ENCODE measurements at places on chromosomes 1 and 21.
A peak's percentile ranks its signal among the peaks of the same experiment; 100 is the strongest.

DNA sequence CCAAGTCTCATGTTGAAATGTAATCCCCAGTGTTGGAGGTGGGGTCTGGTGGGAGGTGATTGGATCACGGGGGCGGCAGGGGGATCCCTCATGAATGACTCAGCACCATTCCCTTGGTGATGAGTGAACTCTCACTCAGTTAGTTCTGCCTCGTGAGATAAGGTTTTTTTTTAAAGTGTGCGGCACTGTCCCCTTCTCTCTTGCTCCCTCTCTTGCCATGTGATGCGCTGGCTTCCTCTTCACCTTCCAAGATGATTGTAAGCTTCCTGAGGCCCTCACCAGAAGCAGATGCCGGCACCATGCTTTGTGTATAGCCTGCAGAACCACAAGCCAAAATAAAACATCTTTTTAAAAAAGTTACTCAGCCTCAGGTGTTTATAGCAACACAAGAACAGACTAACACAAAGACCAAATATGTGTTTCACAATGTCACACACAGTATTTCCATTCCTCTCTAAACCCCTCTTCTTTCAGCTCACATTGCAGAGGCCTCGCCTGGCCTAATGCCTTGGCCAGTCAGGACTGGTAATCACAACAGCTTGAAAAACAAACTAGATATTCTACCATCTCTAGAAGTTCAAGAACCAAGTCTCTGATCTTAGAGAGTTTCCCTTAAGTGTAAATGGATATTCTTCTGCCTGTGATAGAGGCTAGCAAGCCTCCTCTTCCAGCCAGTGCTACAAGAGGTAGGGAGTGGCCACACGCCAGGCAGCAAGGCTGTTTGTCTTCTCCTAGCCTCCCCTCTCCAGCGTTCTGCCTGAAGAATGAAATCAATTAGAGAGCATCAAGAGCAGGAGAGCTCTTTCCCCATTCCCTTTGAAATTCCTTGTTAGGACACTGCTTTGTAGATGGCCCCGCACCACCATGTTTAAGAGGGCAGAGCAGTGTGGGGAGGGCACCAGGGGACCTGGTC, 19.6 kb upstream of the RAP1A start:
- DNase-seq: no peak

- DNase-seq: peak; percentile 72
Measured at GRCh38 chr21:45478115-45478801, 64.0 kb downstream of the SLC19A1 start.

GRCh38 chr1:240808381-240808780, 196.4 kb upstream of the GREM2 start:
- DNase-seq: no peak

DNA sequence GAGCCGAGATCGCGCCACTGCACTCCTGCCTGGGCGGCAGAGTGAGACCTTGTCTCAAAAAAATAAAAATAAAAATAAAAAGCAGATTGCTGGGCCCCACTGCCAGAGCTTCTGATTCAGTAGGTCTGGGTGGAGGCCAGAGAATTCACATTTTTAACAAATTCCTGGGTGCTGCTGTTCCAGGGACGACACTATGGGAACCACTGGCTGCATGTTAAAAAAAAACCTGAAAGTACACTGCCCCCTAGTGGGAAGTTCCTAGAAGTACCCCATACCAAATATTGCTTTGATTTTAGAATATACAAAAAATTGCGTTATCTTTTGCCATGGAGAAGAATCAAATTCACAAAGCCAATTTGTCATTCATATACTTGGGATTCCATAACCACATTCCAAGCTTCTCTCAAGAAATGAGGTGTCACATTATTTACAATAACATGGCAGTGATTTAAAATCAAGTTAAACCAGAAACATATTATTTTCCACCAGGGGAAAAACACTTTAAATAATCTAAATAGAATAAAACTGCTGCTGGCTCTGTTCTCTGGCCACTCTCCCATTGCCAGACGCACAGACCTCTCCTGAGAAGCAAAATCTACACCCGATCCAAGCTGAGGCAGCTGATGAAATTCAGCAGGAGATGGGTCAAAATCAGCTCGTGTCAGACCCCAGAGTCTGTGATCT, 27.4 kb downstream of the SYF2 start:
- peak; percentile 63 for DNase-seq

DNA sequence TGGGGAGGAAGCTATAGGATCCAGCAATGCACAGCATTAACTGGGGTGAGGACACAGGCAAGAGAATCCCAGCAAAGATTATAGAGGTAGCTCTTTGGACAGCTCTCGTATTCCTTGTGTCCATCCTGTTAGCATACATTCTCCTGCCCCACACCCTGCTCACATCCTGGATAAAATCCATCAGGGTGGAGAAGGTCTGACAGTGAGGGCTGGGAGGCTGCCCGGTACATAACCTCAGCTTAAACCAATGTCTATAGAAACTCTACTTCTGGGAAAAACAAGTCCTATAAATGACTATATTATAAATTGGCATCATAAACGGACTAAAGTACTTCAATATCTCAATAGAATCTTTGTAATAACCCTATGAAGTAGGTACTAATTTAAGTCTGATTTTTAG, 36.8 kb upstream of the UBE2U start:
- DNase-seq: no peak

GRCh38 chr1:38512789-38513188, 346.8 kb downstream of the RRAGC start:
- no peak for DNase-seq

DNA sequence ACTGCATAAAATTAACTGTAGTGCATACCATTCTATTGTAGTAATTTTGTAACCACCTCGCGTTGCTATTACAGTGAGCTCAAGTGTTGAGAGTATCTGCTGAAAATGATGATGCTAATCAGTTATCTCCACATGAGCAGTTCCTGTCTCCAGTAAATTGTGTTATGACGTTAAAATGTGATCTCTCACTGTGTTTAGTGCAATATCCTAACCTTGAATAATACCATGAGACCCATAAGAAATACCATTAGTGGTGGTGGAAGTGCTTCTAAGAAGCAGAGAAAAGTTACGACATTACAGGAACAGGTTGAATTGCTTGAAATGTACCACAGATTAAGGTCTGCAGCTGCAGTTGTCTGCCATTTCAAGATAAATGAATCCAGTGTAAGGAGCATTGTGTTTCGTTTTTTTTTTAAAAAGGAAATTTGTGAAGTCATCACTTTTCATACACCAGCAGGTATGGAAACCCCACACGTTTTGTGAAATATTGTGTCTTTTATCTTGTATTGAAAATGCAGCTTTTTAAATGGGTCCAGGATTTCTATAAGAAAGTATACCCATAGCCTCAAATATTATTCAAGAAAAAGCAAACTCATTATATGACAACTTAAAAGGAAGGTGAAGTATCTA, 72.5 kb downstream of the ANGPTL1 start:
- DNase-seq: peak; percentile 5

DNA sequence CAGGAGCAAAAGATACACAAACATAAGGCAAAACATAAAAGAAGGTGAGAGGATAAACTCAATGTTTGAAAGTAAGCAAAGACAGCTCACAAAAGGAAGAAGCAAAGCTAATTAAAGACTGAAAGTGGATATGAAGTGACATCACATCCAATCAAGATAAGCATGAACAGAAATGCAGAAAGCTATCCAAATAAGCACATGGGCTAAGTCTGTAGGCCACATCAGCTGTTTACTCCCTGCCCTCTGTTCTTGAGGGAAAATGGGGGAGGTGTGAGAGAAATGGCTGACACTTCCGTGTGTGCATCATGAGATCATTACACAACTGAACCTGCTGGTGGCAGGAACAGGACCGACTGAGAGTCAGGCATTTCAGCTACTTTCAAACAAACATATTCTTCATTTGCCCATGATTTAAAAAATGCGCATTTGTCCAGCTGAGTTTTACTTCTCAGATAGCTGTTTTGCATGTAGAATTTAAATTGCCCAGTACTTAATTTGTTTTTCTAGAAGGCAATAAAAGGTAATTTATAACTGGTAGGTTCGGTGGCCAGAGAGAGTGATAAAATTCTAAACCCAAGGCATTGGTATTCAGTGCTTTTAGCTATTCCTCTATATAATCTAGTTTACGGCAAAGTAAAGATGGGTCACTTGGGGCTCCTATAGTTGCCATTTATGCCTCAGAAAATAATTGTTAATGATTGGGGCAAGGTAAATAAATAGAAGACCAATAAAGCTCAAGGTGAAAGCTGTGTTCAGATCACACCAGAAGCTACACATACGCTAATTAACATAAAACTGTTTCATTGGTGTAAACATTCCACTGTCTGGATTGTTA, 27.2 kb upstream of the MAN1A2 start:
- DNase-seq: peak; percentile 61

- DNase-seq: no peak
Measured at GRCh38 chr1:65119951-65120350, 28.1 kb upstream of the AK4 start.

- peak; percentile 90 for DNase-seq
Measured at GRCh38 chr21:25837533-25838265, 102.9 kb downstream of the GABPA start.

DNA sequence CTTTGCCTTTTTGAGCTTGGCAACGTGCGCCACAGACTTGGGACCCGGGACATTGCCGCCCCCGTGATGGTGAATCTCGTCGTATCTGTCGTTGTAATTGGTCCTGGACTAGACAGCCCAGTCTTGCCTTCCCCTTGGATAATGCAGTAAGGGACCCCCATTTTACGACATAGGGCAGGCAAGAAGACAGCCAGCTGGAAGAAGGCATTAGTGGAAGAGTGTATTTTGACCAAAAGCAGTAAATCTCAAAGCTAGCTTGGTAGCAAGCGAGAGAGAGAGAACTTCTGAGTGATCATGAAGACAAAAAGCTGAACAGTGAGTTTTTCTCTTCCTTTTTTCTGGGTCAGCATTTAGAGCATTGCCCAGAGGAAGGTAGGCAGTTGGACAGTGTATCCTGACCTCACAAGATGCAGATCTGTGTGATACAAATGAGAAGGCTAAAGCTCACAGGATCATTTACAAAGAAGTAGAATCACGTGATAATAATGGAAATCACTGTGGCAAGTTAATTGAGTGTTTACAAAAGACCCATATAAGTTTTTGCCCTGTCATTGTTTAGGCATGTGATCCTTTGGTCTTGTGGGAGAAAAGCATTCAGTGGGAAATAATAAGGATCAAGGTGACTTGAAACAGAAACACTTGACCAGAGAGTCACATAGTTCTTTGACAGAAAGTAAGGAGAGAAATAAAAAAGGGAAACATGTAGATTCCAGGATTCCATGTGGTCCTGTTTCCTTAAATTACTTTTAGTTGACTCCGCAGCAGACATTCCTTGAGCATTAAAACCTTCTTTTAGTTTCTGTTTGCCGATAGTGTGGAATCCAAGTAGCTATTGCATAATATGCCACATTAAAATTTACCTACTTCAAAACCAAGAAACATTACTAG, 66.3 kb downstream of the CNST start:
- DNase-seq: peak; percentile 97

- DNase-seq: no peak
Measured at GRCh38 chr1:100249155-100249536, 488 bp downstream of the DBT start.

GRCh38 chr1:32755810-32756159, 53.2 kb upstream of the SYNC start:
- DNase-seq: no peak

DNA sequence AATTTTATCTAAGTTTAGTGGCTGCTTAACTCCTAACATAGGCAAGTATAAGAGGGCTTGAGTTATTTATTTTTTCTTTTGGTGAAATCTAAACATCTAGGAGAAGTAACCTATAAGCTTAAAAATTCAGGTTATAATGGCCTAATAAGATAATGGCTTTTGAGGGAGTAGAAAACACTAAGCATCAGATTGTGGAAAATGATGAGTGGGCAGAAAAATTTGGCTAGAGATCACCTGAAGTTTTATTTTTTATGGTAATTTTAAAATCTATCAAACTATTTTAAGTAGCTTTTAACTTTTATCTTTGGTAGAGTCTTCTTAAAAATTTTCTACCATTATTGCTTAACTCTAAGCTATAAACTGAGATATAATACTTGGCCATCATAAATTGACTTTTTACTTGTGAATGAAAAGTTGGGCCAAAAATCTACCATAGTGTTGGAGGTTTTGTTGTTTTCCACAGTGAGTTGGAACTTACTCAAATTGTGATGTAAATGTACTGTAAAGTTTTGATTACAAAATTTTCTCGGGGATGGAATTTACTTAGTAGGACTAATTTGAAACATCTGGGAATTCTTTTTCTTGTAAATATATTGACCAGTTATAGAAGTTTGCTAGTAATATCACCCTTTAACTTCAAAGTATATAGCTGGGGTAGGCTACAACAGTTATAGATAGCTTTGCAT, 63.9 kb downstream of the USP25 start:
- DNase-seq: peak; percentile 32

- peak; percentile 46 for DNase-seq
Measured at GRCh38 chr1:212311836-212312497, 26.8 kb downstream of the PPP2R5A start.

DNA sequence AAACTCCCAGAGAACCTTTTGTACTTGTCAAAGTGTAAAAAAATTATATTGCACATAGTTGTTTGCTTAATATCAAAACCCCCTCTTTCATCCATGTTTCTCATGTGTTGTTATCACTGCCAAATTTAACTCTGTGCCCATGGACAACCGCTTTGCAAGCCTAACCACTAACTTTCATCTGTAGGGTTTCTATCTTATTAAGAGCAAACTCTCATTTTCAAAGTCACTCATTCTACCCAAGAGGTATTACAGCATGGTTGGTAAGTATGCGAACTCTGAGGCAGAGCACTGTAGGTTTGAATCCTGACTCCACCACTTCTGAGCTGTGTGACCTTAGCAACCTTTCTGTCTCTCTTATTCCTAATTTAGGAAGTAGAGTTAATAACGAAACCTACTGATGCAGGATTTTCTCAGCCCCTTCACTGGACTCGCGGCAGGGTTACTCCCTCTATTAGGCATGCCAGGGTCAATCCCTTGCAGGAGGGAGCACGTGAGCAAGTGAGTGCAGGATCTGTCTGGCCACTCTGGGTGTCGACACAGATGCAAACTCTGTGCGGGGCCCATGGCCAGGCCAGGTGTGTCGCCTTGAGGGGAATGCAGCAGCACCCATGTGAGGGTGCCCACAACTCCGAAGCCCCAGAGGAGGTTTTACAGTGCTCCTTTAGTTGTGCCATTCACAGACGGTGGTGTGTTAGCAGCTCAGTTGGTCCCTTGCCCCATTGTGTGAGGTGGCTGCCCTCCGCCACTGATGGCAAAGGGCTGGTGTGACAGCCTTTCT, 361.5 kb upstream of the ADGRL2 start:
- no peak for DNase-seq

GRCh38 chr1:223189903-223190724, 47.1 kb upstream of the TLR5 start:
- DNase-seq: no peak

- peak; percentile 15 for DNase-seq
Measured at GRCh38 chr1:41464885-41465284, 19.6 kb downstream of the EDN2 start.

DNA sequence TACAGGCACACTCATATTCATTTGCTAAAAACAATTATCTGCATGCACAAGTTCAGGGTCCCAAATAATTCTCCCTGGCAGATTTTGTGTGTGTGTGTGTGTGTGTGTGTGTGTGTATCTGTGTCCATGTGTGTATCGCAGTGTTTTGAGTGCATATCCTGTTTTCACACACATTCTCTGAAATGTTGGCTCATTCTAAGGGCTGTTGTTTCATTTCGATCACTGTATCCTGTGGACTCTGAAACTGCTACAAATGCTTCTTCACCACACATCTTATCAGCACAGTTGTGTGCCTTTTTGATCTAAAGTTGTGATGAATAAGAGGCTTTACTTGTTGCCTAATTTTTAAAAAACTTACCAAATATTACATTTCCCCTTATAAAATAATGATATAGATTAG, 34.6 kb downstream of the NR5A2 start:
- no peak for DNase-seq

Measured in fibroblast of lung (primary cell).